ENCODE measurements at places on chromosomes 5 and 9.

- no peak for DNase-seq
These were observed 10.5 kb downstream of the PTTG1 start for GRCh38 chr5:160432196-160432595.

DNA sequence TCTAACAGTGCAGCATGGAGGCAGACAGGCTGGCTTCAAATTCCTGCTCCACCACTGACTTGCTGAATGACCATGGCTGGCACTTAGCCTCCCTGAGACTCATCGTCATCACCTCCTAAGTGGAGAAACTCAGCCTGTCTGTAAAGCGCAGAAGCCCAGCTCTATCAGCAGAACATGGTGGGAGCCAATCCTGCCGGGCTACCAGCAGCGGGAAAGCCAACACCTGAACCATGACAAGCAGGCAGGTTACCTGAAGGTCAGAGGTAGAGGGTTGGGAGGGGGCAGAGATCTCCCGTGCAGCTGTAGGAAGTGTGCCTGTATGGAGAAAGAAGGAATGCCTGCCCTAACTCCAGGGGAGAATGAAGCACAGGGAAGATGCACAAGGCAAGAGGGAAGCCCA, 72.6 kb upstream of the LRRTM2 start:
- no peak for DNase-seq

DNA sequence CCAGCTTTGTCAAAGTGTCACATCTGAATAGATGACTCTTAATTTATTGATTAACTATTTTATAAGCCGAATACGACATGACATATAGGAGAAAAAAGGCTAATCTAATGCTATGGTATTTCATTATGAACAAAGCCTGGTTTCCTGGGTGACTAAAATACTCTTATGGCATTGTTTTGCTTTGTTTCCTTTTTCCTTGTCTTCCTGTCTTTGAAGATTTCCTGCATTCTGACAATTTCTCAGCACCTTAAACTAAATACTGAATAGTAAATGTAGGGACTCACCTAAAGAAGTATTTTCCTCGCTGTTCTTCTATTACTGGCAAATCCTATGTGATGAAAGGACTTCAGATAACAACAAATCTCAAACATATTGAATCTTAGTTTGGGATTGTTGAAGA, 1284.5 kb downstream of the EFNA5 start:
- DNase-seq: no peak

GRCh38 chr5:129664336-129664937, 83.5 kb upstream of the MINAR2 start:
- DNase-seq: peak; percentile 28

DNA sequence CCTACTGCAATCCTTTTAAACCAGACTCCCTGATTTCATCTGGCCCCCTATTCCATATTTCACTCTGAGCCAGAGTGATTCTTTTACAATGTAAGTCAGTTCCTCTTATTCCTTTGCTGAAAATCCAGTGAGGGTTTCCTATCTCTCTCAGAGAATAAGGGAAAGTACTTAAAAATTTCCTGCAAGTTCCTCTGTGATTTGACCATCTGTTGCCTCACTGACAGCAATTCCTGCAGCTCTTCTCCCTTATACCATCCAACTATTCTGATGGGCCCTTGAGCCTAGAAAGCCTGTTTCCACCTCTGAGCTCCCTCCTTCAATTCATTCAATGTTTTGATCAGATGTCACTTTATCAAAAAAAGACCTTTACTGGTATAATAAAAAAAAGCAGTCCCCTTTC, 317.1 kb upstream of the CCNH start:
- no peak for DNase-seq

- no peak for DNase-seq
These were observed 665.1 kb upstream of the COX7C start for GRCh38 chr5:85952680-85953079.

GRCh38 chr9:26893030-26893676, 551 bp upstream of the CAAP1 start:
- no peak for DNase-seq

- DNase-seq: no peak
These were observed 113.9 kb downstream of the DAB2IP start for GRCh38 chr9:121765021-121765950.

DNA sequence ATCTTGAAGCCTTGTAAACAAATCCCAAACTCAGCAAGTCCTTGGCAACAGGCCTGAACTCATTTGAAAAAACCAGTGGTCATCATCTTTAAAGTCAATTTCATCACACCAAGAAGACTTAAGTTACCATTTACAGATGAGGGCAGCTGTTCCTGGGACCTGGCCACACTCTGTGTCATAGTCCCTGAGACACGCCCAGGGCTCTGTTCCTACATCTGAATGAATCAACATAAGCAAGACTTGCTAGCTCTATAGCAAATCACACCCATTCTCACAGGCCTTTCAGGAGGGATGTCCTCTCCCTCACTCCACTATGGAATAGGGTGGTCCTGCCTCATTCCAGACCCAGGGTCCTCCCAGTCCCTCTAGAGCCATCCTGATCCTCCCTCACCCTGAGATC, 142.8 kb downstream of the NSG2 start:
- no peak for DNase-seq

GRCh38 chr5:83472508-83473345, 1.2 kb downstream of the VCAN start:
- DNase-seq: no peak

- DNase-seq: no peak
These were observed 328.8 kb downstream of the PRELID2 start for GRCh38 chr5:145506185-145506850.

DNA sequence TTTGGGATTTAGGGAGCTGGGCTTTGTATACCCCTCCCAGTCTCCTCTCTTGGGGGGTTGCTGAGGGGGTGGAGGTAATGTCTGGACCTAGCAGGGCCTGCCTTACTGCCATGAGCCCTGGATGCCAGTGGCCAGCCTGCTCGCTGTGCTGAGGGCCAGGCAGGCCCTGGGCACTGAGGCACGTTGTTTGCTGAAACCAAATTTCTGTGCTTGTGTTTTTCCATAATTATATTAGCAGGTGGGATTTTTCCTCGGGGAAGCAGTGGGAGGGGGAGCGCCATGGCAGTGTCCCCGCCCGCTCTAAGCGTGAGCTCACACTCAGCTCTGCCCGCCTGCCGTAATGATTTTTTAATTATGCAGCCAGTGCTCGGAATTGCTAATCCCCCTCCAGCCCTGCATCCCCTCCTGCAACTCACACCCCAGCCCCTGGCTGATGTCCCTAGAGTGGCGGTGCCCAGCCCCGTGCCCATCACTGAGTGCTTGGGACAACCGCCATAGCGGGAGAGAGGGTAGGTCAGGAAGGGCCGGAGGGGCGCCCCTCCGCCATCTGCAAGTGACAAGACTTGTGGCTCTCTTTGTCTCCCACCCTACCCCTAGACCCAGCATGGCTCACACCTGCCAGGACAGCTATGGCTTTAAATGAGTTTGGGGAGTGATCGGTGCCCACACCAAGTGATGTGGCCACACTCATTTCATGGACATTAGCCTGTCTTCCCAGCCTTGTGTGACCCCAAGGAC, 20.9 kb downstream of the CXXC5 start:
- no peak for DNase-seq

GRCh38 chr5:147415651-147416050, 94.2 kb downstream of the DPYSL3 start:
- no peak for DNase-seq

DNA sequence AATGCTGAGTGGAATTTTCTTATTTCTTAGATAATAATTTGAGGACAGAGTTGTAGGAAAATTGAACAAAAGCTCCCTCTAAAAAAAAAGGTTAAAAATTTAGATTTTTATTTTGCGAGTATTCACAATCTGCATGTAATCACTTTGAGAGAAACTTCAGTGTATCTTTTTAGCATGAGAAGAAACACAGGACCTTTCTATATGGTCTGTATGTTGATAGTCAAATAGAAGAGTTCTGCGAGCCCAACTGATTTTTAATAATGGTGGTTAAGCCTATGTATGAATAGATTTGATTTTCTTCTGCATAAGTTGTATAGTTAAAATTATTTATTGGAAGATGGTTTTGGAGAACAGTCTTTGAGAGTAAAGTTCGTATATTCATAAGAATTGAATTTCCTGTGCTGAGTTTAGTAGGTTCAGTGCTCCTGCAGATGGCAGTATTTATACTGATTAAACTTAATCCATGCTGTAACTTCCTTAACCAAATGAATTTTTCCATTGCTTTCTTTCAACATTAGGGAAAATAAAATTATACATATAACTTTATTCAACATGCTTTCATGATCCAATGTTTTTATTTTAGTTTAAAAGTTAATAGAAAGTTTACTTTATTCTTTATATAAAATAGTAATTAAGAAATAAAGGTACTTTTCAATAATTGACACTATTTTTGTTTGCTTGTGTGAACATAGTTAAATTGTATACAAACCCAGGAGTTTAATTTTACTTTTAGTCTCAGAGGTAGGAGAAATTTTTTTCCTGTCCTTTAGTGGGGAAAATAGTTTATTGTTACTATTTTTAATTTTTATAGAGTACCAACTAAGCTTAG, 19.6 kb downstream of the TCERG1 start:
- no peak for DNase-seq

DNA sequence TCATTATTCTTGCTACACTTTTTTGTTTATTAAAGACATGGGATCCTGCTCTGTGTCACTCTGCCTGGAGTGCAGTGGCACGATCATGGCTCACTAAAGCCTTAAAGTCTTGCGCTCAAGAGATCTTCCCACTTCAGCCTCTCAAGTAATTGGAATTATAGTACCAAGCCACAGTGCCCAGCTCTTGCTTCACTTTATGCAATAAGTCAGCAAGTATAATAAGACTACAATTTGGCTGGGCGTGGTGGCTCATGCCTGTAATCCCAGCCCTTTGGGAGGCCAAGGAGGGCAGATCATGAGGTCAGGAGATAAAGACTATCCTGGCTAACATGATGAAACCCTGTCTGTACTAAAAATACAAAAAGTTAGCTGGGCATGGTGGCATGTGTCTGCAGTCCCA, 5.9 kb downstream of the C9orf153 start:
- no peak for DNase-seq

GRCh38 chr9:16136451-16136850, 583.6 kb downstream of the CCDC171 start:
- DNase-seq: no peak

DNA sequence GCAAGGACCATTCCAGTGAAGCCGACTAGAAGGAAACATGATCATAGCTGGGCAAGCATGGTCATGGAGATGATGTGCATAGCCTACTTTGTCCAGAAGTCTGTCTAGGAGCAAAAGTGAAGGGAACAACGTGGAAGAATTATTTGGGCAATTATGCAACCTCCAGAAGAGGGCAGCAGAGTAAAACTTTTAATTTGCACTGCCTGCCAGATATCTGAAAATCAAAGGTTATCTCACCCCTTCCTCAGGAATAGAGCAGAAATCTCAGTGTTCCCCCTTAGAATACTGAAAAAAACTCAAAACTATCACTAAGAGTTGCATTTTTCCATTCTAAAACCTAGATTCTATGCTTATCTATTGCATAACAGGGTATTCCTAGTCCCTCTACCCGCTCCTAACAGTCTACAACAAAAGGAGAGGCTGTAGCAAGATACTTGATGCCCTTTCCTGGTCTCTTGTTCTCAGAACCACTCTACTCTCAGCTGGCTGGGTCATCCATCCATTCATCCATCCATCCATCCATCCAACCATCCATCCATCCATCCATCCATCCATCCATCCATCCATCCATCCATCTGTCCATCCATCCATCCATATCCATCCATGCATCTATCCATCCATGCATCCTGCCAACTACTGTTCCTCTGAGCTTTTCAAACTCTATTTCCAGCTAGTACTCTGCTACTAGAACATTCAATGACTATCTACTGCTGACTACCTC, 8.4 kb upstream of the SETD9 start:
- no peak for DNase-seq

DNA sequence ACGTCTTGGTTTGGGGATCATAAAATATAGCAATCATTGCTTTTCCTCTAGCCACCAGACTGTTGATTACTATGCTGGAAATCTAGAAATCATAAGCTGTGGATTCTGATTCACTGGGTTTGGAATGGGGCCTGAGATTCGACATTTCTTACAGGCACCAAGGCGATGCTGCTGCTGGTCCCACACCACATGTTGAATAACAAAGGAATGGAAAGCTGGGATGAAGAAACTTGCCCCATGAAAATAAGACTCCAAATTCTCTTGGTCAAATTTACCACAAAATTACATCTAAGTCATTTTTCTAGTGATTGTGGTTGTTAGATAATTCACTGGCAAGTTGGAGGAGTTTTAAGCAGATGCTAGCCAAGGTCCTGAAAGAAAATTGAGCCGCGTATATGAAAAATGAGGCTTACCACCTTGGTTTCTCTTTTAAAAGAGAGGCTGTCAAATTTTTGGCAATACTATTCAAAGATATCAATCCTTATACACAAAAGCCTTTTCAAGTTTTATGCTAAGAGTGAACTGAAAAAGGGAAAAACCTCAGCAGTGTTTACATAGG, 23.0 kb upstream of the MEIKIN start:
- DNase-seq: no peak

GRCh38 chr9:124504530-124505005, 2.6 kb downstream of the NR5A1 start:
- DNase-seq: no peak

- DNase-seq: no peak
These were observed 13.1 kb upstream of the IGFBPL1 start for GRCh38 chr9:38437193-38437823.

- DNase-seq: no peak
These were observed 27.3 kb upstream of the TDRD7 start for GRCh38 chr9:97384406-97385262.

DNA sequence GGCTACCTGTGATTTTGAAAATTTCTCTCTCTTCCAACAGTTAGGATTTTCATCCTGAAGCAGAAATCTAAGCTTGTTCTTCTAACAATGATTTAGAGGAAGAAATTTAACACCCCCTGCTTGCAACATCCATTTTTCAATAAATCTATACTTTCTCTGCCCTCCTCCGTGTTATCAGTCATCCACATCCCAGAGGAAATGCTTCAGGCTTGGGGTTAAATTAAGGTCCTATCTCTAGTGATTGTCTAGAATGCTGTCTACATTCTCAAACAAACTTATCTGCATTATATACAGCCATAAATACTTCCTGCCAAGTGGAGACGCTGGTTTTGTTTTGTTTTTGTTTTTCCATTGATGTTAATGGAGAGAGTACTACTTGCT, 371.0 kb downstream of the CSNK1G3 start:
- DNase-seq: no peak

DNA sequence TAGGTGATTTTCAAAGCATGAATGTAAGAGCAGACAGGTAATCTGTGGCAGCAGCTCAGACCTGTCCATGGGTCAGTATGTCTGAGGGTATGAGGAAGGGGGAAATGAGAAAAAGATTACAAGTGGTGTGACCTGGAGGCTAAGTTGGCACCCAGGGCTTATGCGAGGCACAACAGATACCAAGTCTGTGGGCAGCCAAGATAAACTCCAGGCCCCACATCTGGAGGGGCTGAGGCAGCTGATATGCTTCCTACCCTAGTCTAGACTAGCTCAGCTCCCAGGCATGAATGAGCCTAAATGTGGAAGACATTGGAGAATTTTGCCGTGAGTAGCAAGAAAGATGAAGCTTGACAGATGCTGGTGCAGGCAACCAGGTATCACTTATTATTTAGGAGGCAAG, 151.7 kb downstream of the PIK3R1 start:
- no peak for DNase-seq

GRCh38 chr9:14281876-14282275, 32.1 kb downstream of the NFIB start:
- no peak for DNase-seq

Data from stimulated activated CD8-positive, alpha-beta memory T cell treated with anti-CD3 and anti-CD28 coated beads, Interleukin-2, amount 100 ng/mL, for 48 hours (primary cell).